ENCODE measurements at places on chromosomes 5 and 9. TPM values are rescaled to one million over a fixed set of nuclear protein-coding genes. Genes with fewer than 3 reads are reported as not detected.

GRCh38 chr9:111198936-111199335 is 131.1 kb downstream of the OR2K2 start:
- no peak overlapping the region for H3K27ac ChIP-seq
- no peak for DNase-seq
- H3K4me1 ChIP-seq, result no peaks in the 10 kb centered on the region
- no peaks in the 10 kb centered on the region for H3K27me3 ChIP-seq
- no peak overlapping the region for H3K4me3 ChIP-seq

The GPR21 gene
- 5.5 TPM for total RNA-seq

The C5orf46 gene
- total RNA-seq, result 7.8 TPM

The REXO4 gene
- 19.3 TPM for total RNA-seq

DNA sequence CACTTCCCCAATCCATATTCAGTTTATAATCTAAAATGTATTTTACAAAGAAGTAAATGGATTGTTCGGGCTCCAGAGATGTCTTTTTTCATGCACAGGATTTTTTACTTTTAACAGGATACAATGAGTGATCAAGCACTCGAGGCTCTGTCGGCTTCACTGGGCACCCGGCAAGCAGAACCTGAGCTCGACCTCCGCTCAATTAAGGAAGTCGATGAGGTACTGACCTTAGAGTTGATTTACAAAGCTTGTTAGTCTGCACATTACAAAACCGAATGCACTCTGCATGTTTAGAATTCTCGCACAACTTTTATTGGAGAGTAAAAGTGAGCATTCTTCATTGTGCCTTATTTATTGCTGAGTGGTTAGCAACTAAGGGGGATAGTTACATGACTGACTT is 65.2 kb downstream of the ERAP1 start:
- no peak overlapping the region for H3K4me3 ChIP-seq
- peaks cover 37% of the 10 kb centered on the region for H3K36me3 ChIP-seq
- no peak for DNase-seq
- H3K27me3 ChIP-seq, result no peaks in the 10 kb centered on the region
- H3K27ac ChIP-seq, result no peak overlapping the region

- no peak overlapping the region for H3K27ac ChIP-seq
- H3K36me3 ChIP-seq, result no peaks in the 10 kb centered on the region
- no peak overlapping the region for H3K4me3 ChIP-seq
These were observed 176.7 kb upstream of the DMAC1 start for GRCh38 chr9:7976167-7976755.

DNA sequence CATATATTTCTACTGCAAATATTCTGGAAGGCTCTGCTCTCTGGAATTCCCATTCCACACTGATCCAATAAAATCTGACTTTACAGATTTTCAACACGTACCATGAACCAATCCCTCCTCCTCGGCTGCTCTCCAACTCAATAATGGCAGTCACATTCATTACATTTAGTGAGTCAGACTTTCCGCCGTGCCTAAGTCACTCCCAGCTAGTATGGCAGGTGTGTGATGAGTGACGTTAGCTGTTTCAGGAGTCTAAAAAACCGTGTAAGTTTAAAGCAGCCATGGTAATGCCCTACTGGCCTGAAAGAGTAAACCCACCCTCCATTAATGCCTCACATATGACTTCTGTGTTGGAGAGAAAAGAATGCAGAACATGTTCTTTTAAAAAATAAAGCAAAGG is 3.3 kb downstream of the FBN2 start:
- H3K27ac ChIP-seq, result peak overlapping the region; percentile 46
- peak overlapping the region; percentile 84 for H3K4me3 ChIP-seq
- H3K36me3 ChIP-seq, result peaks cover 10% of the 10 kb centered on the region
- no peaks in the 10 kb centered on the region for H3K27me3 ChIP-seq

DNA sequence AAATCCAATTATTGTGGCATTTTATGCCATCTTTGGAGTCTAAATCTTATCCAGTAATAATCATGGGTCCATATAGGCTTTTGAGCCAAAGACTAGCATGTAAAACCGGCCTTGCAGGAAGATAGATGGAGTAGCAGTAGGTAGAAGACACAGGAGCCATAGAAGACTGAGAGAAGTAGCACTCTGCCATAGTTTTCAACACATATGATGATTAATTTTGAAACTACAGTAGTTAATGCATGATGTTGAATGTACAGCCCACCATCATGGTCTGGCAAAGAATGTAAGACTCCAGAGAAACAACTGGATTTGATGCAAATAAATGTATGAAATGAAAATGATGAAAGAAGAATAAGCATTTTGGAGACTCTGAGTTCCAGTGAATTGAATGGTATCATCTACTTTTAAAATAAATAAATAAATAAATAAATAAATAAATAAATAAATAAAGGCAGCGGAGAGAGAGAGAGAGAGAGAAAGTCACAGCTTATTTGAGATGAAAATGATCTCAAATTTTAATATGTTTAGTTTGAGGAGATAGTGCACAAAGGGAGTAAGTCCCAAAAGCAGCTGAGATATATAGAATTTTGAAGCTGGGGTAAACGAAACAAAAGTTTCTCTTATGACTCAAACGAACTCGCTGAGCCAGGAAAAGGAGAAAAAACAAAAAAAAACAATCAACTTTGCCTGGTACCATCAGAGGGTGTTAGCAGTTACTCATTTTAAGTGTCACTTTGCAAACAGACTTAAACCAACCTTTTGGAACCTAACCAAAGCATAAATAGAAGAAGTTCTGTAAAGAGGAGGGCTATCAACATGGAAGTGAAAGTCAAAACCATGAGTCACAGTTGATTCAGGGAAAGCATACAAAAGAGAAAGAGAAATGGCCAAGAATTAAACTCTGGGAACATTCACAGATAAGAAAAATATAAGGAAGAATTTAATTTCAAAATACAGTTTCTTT is 388.7 kb downstream of the CETN3 start:
- H3K4me1 ChIP-seq, result peaks cover 48% of the 10 kb centered on the region
- peak overlapping the region; percentile 96 for H3K27ac ChIP-seq
- H3K36me3 ChIP-seq, result no peaks in the 10 kb centered on the region
- H3K4me3 ChIP-seq, result peak overlapping the region; percentile 64
- H3K27me3 ChIP-seq, result no peaks in the 10 kb centered on the region

DNA sequence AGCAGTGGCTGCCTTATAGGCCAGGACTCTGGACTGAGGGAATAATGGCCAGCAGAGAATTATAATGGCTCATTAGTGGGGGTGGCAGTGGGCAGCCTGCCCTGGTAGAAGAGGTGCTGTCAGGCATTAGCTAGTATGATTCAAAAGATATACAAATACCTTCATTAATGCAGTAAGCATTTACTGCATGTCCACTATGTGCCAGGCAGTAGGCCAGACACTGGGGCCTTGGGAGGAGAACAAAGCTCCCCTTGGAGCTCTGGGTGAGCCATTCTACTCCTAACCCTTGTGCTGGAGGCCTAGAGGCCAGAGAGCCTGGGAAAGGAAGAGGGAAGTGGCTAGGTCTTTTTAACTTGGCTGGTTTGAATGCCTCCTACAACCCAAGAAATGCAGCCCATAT is 2.0 kb upstream of the GARNL3 start:
- H3K36me3 ChIP-seq, result no peaks in the 10 kb centered on the region
- H3K4me3 ChIP-seq, result no peak overlapping the region
- no peaks in the 10 kb centered on the region for H3K27me3 ChIP-seq
- DNase-seq, result no peak

The FBXO10 gene
- total RNA-seq, result 15.9 TPM

The BAAT gene
- total RNA-seq, result 0.24 TPM

- no peak overlapping the region for H3K4me3 ChIP-seq
- no peak overlapping the region for H3K27ac ChIP-seq
- no peaks in the 10 kb centered on the region for H3K27me3 ChIP-seq
- H3K36me3 ChIP-seq, result no peaks in the 10 kb centered on the region
These were observed 12.0 kb upstream of the B4GALT1 start for GRCh38 chr9:33178972-33179697.

The HTR4 gene
- total RNA-seq, result not detected

The ARHGEF28 gene
- 9.3 TPM for total RNA-seq

The PLEKHG4B gene
- total RNA-seq, result 1.4 TPM

DNA sequence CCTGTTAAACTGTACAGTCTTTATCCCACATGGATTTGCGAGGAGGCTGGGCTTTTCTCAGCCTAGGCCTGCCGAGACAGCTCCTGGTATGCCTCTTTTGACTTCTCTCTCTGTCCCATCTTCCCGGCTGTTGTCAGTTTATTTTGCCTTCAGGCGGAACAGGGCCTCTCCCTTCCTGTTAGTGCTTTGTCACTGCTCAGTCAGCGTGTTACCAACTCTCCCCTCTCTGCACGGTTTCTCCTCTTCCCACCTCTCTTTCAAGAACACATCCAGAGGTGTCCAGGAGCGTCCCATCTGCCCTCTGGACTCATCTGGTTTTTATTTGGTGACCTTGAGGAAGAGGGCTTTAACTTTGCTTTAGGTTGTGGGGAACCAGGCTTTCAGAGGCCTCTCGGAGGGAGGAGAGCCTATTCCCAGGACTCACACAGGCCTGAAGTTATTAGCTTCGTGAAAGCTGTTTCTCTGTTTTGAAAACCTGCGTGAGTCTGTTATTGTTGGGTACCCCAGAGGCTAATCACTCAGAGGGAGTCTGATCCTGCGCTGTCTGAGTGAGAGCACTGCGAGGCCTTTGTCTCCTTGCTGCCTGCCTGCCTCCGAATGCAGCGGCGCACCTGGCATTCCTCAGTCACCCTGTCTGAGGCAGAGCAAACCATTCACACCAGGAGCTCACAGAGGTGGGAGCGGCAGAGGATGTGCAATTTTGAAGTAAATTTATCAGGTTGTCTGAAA is 234.4 kb upstream of the MPDZ start:
- H3K27ac ChIP-seq, result peak overlapping the region; percentile 93
- H3K27me3 ChIP-seq, result no peaks in the 10 kb centered on the region
- no peaks in the 10 kb centered on the region for H3K36me3 ChIP-seq
- no peak overlapping the region for H3K4me3 ChIP-seq
- DNase-seq, result no peak
- H3K4me1 ChIP-seq, result peaks cover 14% of the 10 kb centered on the region

GRCh38 chr5:62979472-62979871 is 400.9 kb downstream of the LRRC70 start:
- no peak overlapping the region for H3K4me3 ChIP-seq
- peaks cover 22% of the 10 kb centered on the region for H3K4me1 ChIP-seq
- DNase-seq, result no peak
- H3K36me3 ChIP-seq, result no peaks in the 10 kb centered on the region

The CNOT6 gene
- 20.4 TPM for total RNA-seq

The TAF11L6 gene
- not detected for total RNA-seq

- no peak overlapping the region for H3K4me3 ChIP-seq
- peaks cover 3% of the 10 kb centered on the region for H3K27me3 ChIP-seq
- no peak for DNase-seq
- H3K4me1 ChIP-seq, result peaks cover 16% of the 10 kb centered on the region
- H3K27ac ChIP-seq, result no peak overlapping the region
These were observed 67.6 kb downstream of the ANKRD33B start for GRCh38 chr5:10631316-10631996.

The LURAP1L gene
- total RNA-seq, result 67.4 TPM

DNA sequence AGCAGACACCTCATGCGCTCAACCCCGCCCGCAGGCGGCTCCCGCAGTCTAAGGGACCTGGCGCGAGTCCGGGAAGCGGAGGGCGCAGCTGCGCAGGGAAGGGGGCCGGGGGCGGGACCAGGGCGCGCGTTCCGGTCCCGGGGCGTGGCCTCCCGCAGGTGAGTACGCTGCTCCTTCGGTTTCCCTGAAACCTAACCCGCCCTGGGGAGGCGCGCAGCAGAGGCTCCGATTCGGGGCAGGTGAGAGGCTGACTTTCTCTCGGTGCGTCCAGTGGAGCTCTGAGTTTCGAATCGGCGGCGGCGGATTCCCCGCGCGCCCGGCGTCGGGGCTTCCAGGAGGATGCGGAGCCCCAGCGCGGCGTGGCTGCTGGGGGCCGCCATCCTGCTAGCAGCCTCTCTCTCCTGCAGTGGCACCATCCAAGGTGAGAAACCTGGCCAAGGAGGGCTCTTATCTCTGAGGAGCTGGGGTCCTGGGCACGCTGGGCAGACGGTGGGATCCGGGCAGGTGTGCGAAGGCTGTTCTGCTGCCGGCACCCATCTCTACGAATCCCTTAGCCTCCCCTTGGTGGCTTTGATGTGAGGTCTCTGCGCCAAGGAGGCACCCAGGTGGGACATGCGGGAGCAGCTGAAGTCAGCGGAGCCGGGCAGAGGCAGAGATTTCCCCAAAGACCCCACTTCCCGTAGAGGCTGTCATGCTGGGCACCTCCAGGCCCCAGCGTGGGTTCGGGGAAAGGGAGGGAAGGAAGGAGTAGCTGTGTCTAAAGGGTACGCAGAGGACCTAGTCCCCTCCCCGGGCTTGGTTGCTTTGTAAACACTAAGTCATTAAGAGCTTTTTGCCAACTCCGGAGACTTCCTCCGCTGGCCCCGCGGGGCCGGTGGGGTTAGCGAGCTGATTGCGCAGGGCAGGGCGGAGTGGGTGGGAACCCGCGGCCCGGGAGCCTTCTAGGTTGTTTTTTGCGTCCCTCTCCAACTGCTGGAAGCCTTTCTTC is at the start of gene F2RL1:
Gene F2RL1, plus strand, starts transcription at position 187 of the 988 bp plus-strand sequence. Its CDS starts 153 bp downstream, at position 340.
- no peak within 1 kb of the TSS for H3K27ac ChIP-seq
- peak within 1 kb of the TSS; percentile 66 for H3K4me3 ChIP-seq
- peaks cover 26% of the 10 kb centered on the region for H3K4me1 ChIP-seq
- H3K36me3 ChIP-seq, result no peaks in the 10 kb centered on the region
- no peaks in the 10 kb centered on the region for H3K27me3 ChIP-seq

- peaks cover 28% of the 10 kb centered on the region for H3K4me1 ChIP-seq
- DNase-seq, result no peak
- no peaks in the 10 kb centered on the region for H3K27me3 ChIP-seq
- peaks cover 25% of the 10 kb centered on the region for H3K36me3 ChIP-seq
These were observed 74.3 kb downstream of the AMBP start for GRCh38 chr9:114003758-114004157.

The SLC6A7 gene
- total RNA-seq, result not detected

The MAP3K1 gene
- 14.8 TPM for total RNA-seq

DNA sequence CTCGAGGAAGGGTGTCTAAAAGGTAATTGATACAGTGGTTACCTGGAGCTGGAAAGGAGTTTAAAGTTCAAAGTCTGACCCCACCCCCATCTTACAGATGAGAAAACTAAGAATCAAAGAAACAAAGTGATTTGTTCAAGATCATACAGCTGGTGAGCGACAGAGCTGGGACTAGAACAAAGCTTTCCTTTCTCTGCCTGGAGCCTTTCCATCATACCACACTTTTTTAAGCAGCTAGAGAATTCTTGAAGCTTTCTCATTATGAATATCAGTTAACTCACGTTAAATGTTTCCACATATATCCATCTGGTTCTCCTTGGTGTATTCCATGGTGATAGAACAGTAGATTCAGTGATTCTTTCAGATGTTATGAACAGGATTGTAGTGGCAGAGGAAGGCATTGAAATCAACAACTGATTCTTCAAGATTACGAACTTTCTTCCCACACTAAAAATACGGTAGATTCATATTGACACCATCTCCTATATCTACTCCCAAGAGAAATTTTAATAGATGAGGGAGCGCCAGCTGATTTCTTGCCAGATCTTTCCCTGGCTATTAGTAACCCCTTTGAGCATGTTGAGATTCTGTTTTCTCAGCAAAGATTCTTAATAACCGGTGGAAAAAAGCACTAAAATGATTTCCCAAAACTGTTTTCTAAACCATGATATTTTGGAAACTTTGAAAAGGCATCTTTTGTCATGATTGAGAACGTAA is 233.7 kb downstream of the ADAMTSL1 start:
- no peak for DNase-seq
- H3K4me3 ChIP-seq, result no peak overlapping the region
- no peaks in the 10 kb centered on the region for H3K27me3 ChIP-seq
- peaks cover 3% of the 10 kb centered on the region for H3K4me1 ChIP-seq

The SLCO6A1 gene
- total RNA-seq, result 1.1 TPM

- H3K4me3 ChIP-seq, result no peak overlapping the region
- H3K27me3 ChIP-seq, result no peaks in the 10 kb centered on the region
- H3K4me1 ChIP-seq, result no peaks in the 10 kb centered on the region
- H3K27ac ChIP-seq, result no peak overlapping the region
These were observed 6.0 kb downstream of the CEL start for GRCh38 chr9:133067813-133068212.

The TAF11L10 gene
- not detected for total RNA-seq

- H3K27me3 ChIP-seq, result no peaks in the 10 kb centered on the region
- peaks cover 12% of the 10 kb centered on the region for H3K4me1 ChIP-seq
- H3K36me3 ChIP-seq, result peaks cover 6% of the 10 kb centered on the region
- no peak overlapping the region for H3K4me3 ChIP-seq
These were observed 92.3 kb downstream of the GAS1 start for GRCh38 chr9:86854898-86855523.

The IFNA13 gene
- not detected for total RNA-seq

All from chondrocyte (in vitro differentiated cells).